NCI-H1436 (cell line): ENCODE measurements at places on chromosomes 12 and 14.

DNA sequence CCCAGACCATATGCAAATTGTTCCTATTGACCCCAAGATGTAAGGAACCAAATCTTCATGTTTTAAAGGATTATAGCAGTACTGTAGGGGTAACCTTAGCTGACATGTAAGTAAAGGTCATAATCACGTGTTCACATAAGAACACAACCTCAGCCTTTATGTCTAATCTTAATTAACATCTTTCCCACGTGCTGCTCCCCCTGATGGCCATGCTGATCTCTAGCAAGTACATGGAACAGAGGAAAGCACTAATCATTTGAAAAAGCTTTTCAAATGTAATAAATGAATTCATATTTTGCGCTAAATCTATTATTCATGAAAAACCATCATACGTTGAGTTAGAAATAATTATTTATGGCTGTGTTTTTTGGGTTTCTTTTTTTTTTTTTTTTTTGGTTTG is 30.5 kb upstream of the ITPR2 start:
- no peak for DNase-seq

DNA sequence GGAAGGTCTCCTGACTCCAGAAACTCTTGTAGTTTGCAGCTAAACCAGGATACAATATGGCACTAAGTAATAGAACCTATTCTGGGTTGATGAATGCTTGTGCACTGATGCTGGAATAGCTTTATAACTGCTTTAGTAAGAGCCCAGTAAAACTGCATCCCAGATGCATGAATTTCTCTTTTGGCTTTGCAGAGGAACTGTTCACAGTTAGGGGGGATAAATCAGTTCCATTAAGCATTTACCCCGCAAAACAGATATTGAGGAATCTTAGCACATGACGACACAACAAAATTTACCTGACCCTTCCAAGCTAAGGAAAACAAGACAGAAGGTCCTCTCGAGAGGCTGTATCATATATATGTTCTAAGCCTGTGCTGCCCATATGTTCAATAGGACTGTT is 457.4 kb downstream of the FOXG1 start:
- DNase-seq, result no peak

GRCh38 chr14:59344691-59345455 is 120.3 kb downstream of the GPR135 start:
- no peak for DNase-seq

DNA sequence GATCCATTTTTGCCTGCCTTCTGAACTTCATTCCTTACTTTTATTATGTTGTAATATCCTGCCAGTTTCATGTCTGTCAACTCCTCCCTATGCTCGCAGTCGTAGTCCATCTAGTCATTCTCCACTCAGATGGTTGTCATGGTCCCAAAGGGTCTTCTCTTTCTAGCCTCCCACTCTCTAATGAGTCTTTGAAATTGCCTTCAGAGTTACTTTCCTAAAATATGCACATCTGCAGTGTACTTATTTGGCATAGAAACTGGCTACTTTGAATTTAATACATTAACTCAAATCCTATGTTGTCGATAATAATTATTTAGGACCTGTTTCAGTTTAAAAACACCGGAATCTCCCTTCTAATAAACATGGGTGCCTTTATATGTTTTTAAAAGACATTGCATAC is 101.0 kb downstream of the PDE3A start:
- DNase-seq, result no peak

DNA sequence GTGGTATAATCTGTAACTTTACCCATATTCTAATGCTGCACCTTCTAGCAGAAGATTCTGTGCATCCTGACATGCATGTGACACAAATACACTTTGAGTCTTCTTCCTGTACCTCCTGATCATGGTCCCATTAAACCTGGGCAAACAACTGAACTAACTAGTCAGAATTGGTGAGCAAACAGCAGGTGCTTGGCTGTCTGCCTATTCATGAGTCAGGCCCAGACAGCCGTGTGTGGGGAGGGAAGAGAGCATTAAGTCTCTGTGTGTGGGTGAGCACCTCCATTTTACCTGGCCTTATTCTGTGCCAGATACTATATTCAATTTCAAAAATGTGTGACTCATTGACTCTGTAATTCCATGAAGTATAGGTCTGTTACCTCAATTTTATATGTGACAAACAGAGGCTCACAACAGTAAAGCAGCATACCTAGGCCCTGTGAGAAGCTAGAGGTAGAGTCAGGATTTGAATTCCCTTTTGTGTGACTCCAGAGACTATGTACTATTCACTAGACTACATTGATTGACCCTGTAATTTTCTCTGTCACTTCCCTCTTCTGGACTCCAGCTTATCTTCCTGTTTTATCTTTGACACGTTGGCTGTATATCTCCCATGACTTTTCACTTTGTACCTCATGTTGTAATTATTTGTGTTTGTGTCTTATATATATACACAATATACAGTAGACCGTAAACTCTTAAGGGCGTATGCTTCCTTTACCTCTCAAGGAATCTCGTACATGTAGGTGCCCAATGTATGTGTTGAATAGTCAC is 32.2 kb downstream of the SUSD6 start:
- peak; percentile 87 for DNase-seq

DNA sequence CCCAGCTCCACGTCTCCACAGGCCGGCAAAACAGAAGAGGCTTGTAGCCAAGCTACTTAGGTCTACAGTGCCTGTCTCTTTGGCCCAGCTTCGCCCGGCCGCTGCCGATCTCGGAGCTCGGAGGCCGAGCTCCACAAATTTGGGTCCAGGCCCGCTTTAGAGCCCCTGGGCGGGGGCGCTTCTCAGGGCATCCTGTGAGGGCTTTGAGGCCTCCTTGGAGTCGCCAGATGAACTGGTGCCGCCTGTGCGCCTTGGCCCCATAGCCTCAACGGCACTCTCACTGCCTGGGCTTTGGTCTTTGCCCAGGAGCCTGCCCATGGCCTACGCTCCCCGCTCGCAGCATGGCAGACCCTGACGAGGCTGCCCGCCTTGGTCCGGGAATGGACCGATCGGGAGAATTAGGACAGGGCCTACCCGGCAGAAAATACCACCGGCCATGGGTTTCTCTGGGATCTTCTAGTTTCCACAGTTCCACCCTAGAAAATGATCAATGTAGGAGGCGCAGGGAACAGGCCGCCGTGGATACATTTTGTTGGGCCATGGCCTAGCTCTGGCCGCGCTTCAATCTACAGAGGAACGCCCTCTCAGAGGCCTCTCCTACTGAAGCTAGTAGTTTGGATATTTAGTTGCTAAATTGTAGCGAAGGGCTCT is 953 bp upstream of the NKX2-8 start:
- DNase-seq, result no peak

DNA sequence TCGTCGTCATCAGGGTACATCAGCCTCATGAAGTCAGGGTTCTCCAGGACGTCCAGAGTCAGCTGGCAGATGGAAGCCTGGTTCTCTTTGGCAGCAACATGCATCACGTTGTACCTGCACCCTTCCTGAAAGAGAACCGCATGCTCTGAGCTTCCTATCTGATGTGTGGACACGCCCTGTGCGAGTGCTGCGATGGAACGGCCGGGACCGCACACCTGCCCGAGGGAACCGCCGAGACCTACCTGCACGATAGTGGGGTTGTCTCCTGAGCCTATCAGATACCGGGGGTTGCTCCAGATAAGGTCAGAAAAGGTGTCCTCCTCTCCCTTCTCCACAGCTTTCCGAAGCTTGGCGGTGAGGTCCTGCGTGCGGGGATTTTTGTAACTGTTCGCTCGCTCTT is 13.7 kb downstream of the ANKLE2 start:
- no peak for DNase-seq

- DNase-seq, result no peak
Measured at GRCh38 chr14:75044322-75044721, 6.9 kb downstream of the MLH3 start.

DNA sequence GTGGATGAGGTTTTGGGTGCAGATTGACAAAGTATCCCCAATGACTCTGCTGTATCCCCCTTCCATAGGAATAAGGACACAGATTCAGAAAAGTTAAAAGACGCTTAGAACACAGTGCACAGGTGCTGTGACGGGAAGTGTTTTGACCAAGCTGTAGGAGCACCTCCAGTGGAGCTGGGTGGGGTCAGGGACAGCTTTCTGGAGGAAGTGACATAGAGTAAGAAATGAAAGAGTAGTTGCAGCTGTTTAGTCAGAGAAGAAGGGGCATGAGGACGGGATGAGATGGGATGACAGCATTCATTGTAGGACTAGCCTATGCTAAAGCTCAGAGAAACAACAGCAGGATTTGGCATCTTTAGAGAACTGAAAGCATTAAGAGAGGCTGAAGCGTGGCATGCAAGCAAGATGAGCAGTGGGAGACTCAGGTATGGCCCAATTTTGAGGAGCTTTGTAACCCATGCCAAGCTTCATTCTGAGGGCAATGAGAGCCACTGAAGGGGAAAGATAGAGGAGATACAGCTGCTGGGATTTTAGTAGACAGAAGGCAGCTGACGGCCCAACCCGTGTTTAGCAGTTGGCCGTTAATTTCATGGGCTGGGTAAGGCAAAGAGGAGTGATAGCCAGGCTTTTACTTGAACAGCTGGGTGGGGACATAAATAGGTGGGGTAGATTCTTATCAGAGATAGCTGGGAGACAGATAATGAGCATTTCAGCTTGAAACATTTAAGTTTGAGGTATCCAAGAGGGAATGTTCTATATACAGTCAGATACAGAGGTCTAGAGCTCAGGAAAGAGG is 131.8 kb upstream of the KRAS start:
- no peak for DNase-seq

DNA sequence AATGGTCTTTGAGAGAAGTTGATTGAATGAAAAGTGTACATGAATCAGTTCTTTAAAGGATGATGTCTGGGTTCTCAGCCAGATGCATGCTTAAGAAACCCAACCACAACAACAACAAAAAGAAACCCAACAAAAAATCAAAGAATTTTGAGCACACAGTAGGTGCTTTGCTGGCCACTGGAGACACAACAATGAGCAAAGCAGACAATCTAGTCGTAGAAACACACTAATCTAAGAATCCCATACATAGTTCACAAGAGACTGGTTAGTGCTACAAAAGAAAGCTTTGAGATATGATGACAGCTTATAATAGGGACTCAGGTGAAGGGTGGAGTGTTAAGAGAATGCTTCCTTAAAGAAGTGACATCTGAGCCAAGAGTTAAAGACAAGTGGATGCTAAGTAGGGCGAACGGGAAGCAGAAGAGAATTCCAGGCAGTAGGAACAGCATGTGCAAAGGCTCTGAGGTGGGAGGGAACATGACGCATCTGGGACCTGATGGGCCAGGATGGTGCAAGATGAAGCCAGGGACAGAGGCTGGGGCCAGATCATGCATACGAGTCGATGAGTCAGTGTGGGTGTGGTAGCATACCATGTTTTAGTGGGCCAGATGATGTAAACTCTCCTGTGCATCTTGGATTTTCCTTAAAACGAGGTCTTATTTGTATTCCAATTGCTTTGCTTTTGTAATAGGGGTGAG is 4.6 kb upstream of the HIP1R start:
- no peak for DNase-seq

DNA sequence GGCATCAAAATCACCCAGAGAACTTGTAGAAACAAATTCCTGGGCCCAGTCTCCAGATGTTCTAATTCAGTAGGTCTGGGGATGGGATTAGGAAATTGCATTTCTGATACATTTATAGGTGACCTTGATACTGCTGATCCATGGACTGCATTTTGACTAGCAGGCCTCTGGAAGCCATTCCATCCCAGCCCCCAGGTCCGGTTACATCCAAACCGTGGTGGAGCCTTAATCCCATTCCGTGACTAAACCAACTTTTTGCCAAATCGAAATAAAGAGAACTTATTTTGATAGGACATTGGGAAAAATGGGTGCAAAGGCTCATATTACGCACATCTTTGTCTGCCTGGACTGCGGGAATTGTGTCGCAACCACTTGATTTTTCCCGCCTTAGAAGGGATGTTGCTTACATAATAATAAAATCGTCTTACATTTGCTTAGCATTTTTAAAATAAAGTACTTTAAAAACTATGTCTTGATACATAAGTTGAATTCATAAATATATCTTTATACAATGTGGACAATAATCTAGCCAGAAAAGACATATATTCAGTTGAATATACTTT is 5.8 kb upstream of the KCNA5 start:
- DNase-seq, result no peak

- no peak for DNase-seq
Measured at GRCh38 chr14:99072433-99072832, 199.6 kb downstream of the BCL11B start.

DNA sequence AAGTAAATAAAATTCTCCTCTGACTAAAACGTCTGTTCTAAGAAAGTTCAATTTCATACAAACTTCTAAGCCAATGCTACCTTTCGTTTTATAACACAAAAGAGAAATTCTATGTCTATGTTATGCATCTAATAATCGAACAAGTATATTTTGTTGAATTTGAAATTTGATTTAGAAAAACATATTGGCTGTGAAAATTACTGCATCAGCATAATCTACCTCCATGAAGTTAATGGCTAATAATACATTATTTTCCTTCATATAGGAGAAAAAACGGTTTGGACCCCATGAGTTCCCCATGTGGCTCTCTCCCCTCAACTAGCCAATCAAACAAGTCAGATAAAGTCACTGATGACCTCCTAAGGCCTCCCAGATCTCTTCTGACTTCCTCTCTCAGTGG is 106.5 kb downstream of the KCNH5 start:
- DNase-seq, result no peak

DNA sequence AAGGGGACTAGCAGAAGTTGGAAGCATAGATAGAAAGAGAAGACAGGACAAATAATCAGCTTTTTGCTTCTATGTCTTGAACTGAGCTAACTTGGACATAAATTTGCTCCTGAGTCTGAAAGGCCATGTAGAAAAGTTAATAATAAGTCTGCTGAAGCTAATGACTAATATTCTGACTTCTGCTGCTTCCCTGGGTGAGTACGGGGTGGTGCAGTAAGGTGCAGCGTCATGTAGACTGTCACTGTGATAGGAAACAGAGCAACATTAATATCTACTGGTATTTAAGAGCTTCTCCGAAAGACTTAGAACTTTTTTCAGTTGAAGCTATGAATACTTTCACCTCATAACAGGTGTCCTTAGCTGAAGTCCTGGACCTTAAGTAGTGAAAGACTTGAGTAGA is 34.1 kb upstream of the CPM start:
- DNase-seq, result no peak

DNA sequence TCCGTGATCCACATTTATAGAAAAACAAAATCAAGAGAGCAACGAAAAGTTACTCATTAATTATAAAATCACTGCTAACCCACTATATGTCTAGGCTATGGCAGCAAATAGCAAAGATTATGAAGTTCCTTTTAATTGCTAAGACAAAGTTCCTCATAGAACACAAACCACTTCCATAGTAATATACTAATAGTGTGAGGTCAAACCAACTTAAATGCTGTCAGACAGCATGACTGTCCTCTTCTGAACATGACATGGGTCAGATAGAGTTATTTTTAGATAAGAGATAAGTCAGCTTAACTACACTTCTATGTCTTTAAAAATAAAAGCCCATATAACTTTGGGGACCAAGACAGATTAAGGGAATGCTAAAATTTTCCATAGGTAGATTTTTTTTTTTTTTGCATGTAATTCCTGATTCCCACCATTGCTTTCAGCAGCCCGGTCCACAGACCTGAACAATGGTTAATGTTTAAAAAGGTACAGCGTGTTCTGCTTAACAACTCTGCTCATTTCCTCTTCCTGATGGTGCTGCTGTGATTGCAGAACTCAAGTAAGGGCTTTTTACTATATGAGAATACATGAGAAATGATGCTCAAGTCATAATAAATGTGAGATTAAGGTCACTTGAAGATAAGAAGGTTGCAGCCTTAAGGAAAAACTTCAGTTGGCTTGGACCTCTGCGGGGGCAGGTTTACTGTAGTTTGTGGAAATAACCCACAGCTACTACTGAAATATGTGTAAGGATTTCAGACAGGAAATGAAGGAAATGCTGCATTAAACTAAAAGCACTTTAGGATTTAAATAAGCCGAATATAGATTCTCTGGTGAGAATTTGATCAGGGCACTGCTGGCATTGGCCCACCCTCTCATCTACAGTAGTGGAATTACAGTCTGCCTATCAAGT is 37.7 kb upstream of the DUSP6 start:
- no peak for DNase-seq
